Cardiac fibroblast (primary cell): ENCODE measurements at places on chromosomes 11 and 22.

DNA sequence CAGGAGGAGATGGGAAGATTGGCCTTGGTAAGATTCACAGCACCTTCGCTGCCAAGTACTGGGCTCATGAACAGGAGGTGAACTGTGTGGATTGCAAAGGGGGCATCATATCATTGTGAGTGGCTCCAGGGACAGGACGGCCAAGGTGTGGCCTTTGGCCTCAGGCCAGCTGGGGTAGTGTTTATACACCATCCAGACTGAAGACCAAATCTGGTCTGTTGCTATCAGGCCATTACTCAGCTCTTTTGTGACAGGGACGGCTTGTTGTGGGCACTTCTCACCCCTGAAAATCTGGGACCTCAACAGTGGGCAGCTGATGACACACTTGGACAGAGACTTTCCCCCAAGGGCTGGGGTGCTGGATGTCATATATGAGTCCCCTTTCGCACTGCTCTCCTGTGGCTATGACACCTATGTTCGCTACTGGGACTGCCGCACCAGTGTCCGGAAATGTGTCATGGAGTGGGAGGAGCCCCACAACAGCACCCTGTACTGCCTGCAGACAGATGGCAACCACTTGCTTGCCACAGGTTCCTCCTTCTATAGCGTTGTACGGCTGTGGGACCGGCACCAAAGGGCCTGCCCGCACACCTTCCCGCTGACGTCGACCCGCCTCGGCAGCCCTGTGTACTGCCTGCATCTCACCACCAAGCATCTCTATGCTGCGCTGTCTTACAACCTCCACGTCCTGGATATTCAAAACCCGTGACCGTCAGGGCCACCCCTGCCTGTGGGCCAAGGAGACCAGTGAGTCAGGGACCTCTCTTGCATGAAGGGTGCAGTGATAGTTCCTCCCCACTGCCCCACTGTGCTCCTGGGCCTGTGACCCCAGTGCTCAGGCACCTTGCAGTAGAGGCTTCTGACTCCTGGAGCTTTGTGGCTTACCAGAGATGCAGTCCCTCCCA lies 83.6 kb downstream of the BCR start:
- DNase-seq, result no peak

GRCh38 chr11:35602160-35602793 lies 16.0 kb upstream of the FJX1 start:
- no peak for DNase-seq

GRCh38 chr11:63635762-63636465 lies 21.7 kb upstream of the PLAAT3 start:
- DNase-seq, result peak; percentile 68

GRCh38 chr11:74905326-74905725 lies 43.6 kb downstream of the XRRA1 start:
- DNase-seq, result peak; percentile 40

DNA sequence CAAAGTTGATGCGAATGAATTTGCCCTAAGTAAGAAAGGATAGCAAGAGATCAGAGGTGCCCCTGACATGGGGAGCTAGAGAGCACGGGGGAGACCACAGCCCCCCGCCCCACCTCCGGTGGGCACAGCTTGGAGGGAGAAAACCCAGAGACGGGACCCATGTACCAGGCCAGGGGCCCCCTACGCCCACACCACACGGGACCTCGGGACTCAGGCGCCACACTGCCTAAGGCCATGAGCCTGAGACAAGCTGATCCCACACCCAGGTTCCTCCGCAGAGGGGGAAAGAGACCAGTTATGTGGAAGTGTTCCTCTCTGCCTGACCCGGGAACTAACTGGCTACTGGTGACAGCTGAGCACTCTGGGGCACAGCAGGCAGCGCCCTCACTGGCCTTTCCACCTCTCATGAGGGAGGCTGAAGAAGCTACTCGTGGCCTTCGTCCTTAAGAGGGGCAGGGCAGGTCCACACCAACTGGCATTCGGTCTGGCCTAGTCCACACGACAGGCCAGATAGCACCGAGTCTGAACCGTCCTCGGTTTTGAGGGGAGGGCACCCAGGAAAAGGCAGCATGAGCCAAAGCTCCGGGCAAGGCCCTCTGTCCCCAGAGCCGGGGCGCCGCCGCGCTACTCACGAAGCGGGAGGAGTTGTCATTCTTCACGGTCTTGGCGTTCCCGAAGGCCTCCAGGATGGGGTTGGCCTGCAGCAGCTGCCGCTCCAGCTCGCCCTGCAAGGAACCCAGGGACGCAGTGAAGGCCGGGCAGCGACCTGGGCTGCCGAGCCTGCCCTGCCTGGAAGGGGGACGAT lies 65.8 kb downstream of the MYH9 start:
- DNase-seq, result no peak

DNA sequence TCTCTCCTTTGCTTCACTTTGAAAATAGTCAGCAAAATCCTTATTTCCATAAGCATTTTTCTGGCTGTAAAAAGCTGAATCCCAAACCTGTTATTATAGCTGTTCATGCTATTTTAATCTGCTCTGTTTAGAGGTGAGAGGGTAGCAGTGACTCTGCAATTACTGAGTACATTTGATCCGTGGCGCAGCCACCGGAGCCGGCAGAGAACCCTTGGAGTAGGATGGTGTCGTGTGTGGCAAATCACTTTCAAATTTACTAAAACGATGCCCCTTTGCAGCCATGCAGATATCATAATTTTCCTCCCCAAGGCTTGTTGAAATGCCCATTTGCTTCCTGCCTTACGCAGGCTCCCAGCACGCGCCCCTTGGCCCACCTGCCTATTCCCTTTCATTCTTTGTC lies 69.6 kb downstream of the ZBTB16 start:
- DNase-seq, result no peak

DNA sequence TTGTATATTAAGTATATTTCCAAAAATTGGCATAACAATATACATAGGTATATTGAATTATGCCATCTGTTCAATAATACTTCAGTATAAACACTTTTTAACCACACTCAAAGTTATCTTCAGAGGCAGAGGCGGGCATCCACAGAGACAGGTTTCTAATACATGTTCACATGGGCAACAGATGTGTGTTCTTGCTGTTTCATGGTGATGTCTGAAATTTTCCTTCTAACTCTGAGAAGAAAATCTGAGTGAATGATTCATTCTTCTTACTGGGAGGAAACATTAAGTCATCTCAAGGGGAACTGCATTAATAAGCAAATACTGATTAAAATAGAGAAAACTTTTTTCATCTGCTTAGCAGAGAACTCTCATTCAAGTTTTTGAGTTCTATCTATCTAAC lies 1074.5 kb downstream of the LRRC4C start:
- DNase-seq, result peak; percentile 0

- no peak for DNase-seq
Measured at GRCh38 chr11:127233998-127234397, 233.4 kb upstream of the KIRREL3 start.

- no peak for DNase-seq
Measured at GRCh38 chr11:125393331-125393730, 102.7 kb downstream of the FEZ1 start.

DNA sequence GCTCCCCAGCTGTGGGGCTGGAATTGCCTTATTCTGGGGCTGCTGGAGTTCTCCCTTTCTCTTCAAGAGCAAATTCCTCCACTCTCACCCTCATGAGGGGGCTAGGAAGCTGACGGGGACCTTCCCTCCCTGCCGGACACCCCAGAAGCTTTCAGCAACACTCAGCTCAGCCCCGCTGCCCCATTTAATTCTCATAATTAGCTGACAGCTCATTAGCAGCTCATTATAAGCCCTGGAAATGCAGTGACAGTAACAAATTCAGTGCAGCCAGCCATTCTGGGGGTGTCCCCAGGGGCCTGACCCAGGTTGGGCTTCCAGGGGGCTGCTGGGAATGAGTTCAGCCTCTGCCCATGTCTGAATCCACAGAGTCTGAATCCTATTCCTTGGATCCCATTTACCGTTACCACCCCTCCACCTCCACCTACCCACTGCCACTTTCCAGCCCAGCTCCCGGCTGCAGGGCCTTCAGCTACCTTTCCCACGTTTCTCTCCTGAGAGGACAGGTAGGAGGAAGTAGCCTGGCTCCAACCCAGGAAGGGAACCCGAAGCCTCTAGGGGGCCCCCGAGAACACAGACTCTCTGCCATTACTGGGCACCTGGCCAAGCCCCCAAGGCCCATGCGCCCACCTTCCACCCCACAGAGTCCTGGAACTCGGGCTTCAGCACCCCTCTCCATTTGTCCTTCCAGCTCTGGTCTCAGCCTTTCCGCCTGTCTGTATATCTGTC lies 101.7 kb upstream of the LMO1 start:
- DNase-seq, result no peak

DNA sequence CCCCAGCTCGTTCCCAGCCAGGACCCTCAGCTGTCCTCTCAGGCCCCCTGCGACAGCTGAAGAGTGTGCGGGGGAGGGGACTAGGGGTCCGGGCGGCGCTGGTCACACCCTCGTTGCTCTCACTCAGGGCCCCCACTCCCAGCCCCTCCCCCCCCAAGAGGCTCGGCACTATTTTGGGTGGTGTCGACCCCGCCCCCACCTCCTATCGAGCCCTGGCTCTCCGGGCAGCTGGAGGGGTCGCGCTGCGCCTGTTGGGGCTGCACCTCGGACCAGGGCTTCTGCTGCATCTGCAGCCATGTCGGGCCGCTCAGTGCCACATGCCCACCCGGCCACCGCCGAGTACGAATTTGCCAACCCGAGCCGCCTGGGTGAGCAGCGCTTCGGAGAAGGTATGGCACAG lies at the start of gene HSPB2:
TSS of gene HSPB2 (plus strand) at position 200 of the 400 bp plus-strand sequence. CDS start at position 296, 96 bp downstream.
- DNase-seq, result no peak

DNA sequence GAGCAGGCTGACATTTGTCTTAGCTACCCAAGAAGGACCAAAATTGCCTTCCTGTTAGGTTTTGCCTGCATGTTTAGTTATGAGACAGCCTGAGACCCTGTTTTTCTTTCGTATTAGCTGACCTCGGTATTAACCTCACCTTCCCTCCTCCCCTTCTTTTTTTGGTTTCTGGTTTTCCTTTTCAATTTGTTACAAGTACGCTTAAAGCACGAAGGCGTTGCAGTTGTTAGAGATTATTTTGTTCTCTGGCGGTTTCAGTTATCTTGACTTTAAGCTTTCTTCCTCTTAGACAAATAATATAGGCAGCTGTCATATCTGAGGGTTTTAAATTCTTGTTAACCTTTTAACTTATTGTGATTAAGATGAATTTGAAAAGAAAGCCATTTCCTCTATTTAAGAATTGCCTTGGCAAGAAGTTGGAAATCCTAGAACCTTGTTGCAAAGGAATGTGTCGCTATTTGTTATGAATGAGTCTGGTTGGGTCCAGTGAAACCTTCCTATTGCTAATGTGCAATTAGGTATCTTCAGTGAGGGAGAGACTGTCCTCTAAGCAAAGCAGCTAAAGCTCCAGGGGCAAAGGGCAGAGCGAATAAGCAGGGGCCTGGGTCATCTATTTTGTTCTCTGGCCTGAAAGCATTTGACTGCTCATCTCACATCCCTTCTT lies 45.7 kb downstream of the PACS1 start:
- DNase-seq, result no peak

DNA sequence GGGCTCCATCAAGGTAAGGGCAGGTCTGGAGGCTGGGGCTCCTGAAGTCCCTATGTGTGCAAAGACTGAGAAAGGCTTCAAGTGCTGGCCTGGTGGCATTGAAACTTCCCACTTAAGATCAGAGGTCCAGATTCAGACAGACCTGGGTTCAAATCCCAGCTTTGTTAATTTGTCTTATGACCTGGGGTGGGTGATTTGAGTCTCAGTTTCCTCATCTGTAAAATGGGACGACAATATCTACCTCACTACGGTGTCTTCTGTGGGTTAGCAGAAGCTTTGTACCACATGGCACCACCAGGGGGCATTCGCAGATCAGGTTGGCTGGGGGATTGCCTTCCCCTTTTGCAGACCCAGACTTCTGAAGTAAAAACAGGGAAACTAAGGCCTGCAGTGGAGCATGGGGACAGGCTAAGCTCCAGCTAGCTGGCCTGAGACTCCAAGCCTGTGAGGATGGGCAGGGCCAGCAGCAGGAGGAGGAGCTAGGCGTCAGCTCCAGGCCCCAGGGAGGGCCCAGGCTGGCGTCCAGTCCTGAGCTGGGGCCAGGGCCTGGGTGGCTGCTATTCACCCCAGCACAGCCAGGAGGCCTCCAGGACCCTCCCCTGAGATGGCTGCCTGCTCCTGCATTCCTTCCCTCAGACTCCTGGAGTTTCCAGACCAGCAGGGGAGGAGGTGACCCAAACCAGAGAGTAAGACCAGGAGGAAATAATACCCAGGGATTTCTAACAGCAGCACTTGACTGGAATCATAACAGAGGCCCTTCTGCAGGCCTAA lies 1.5 kb downstream of the CASTOR1 start:
- peak; percentile 89 for DNase-seq

GRCh38 chr11:47553406-47553743 lies 443 bp upstream of the CELF1 start:
- peak; percentile 55 for DNase-seq

DNA sequence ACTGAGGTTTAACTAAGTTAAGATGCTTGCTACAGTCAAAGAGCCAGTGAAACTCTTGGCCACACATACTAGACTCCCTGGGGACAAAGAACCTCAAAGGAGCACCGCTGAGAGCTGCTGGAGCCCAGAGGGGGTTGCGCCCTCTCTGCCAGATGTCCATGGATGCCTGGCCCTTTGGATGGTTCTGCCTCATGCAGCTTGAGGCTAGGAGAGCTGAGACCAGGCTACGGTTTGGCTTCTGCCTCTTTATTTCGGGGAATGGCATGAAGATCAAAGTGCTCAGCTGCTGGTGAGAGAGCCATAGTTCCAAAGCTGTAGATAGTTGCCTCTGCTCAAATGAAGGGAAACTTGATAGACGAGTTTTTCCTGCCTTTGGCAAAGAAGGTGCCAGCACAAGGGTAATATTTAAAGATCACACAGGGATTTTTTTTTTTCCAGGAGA lies 43.0 kb downstream of the RASSF10 start:
- no peak for DNase-seq

- DNase-seq, result no peak
Measured at GRCh38 chr11:21896216-21896615, 296.7 kb upstream of the ANO5 start.

DNA sequence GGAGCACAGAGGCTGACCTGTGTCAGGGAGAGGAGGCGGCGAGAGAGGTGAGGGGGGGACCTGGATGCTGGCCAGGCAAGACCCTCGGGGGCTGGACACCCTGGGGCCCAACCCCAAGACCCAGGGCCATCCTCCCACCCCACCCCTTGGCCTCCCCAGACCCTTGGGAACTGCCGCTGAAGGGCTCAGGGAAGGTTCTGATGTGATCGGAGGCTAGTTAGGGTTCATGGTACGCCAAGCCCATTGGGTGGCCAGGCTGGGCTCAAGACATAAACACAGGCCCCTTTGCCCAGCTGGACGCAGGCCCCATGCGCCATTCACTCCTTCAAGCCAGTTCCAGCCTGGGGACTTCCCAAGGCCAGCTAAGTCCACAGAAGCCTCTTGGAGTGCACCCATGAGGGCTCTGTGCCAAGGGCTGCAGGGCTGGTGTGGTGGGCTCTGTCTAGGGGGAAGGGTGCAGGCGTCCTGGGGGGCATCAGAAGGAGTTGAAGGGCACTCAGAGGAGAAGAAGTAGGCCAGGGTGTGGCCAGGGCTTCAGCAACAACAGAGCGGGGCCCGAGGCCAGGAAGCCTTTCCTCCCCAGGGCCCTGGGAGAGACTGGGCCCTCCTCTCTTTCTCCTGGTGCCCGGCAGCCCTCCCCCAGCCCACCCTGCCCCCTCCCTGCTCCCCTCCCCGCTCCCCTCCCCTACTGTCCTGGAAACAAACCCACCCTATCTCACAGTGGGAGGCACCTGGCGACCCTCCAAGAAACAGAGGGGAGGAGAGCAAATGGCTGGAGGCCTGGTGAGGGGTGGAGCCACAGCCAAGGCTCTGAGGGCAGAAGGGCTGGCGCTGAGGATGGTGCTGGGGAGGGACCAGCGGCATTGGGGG lies 12.9 kb downstream of the TSPAN32 start:
- peak; percentile 99 for DNase-seq
